T-helper 1 cell treated with Interleukin-12 subunit alpha and Interleukin-12 subunit beta and Interleukin-4 antibody, amounts not matched to agents 30 ng/mL and 1 ng/mL, for 36 hours (primary cell): ENCODE measurements at places on chromosomes 5 and 9. TPM values are rescaled to one million over a fixed set of nuclear protein-coding genes. Genes with fewer than 3 reads are reported as not detected.

TMEM171 gene
- total RNA-seq = not detected in 2 replicates

SLC34A1 gene
- total RNA-seq = 0.32 TPM in 1 of 2 replicates, not detected in the other

OTP gene
- total RNA-seq = not detected in 2 replicates

SLC25A2 gene
- 0.44 and 0.56 TPM in 2 replicates for total RNA-seq

ADAMTSL2 gene
- not detected in 2 replicates for total RNA-seq

PCDHGB3 gene
- total RNA-seq = 0.88 and 1.3 TPM in 2 replicates

ZFP37 gene
- total RNA-seq = 0.10 and 0.15 TPM in 2 replicates

GSN gene
- total RNA-seq = 2.9 and 4.5 TPM in 2 replicates

ADRA1B gene
- not detected in 2 replicates for total RNA-seq

SH3GL2 gene
- total RNA-seq = not detected in 2 replicates
